ENCODE measurements at places on chromosomes 1 and 21.

DNA sequence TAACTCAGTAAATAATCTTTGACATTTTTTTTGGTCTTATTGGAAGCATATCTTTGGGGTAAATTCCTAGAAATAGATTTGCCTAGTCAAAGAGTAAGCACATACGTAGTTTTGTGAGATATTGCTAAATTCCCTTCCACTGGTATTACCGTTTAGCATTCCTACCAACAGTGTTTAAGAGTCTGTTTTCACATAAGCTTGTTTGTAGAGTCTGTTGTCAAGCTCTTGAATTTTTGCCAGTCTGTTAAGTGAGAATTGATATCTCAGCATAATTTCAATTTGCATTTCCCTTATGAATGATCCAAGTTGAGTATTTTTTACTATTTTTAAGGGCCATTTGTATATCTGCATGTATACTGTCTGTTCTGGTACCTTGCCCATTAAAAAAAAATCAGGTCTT is 37.0 kb upstream of the MPC2 start:
- no peak for DNase-seq

- no peak for DNase-seq
These were observed 22.9 kb downstream of the TCP10L start for GRCh38 chr21:32562426-32562825.

- DNase-seq, result no peak
These were observed 81.7 kb downstream of the IER5 start for GRCh38 chr1:181170194-181170593.

DNA sequence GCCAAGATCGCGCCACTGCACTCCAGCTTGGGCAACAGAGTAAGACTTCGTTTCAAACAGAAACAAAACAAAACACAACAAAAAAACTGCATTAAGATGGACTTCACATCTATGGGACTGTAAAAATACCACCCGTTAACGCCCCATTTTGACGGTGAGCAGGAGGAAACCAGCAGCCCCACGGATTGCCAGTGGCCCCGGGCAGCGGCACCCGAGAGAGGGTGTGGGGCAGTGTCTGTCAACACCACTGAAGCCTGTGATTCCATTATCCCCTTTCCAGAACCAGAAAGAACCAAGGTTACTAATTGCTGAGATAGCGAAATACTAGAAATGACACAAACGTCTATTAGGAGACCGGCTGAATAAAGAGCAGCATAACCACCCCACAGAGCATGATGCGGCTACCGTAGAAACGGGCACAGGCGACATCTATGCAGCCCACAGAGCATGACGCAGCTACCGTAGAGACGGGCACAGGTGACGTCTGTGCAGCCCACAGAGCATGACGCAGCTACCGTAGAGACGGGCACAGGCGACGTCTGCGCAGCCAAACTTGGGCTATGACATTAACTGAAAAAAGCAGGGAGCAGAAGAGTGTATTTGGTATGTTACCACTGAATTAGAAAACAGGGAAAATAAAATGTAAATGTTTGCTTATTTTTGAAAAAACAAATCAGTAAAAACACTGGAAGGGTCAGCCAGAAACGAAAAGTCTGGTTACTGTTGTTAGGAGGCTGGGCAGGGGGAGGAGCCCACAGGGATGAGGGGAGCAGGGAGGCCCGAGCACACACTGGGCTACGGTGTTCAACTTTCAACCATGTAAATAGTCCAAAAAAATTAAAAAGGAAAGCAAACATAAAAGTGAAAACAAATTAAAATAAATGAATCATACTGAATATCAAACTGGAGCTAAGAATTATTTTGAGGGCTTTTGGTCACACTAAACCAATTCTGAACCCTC is 96.5 kb downstream of the NPHP4 start:
- no peak for DNase-seq

Data from NCI-H2081 (cell line).